A549 treated with CORT108297 at 1 μM for 4 hours (cell line): ENCODE measurements at places on chromosomes 6 and 20. TPM values are rescaled to one million over a fixed set of nuclear protein-coding genes. Genes with fewer than 3 reads are reported as not detected.

The EDN1 gene
- 42.0 to 52.8 TPM (median 43.7 TPM) in 5 replicates for total RNA-seq

The PERP gene
- 85.2 to 91.7 TPM (median 85.9 TPM) in 5 replicates for total RNA-seq

The LY6G6C gene
- 0.09 to 0.12 TPM (median 0.10 TPM) in 3 of 5 replicates, not detected in the others for total RNA-seq

The TMC2 gene
- not detected in 5 replicates for total RNA-seq

The SCRT2 gene
- total RNA-seq: not detected in 5 replicates

The IP6K3 gene
- total RNA-seq: 0.08 to 0.18 TPM (median 0.14 TPM) in 5 replicates

The SIRPD gene
- not detected in 5 replicates for total RNA-seq
